ENCODE measurements at places on chromosomes 5 and 9.

GRCh38 chr5:32110111-32110696 lies 63.9 kb downstream of the GOLPH3 start:
- no peak for DNase-seq

DNA sequence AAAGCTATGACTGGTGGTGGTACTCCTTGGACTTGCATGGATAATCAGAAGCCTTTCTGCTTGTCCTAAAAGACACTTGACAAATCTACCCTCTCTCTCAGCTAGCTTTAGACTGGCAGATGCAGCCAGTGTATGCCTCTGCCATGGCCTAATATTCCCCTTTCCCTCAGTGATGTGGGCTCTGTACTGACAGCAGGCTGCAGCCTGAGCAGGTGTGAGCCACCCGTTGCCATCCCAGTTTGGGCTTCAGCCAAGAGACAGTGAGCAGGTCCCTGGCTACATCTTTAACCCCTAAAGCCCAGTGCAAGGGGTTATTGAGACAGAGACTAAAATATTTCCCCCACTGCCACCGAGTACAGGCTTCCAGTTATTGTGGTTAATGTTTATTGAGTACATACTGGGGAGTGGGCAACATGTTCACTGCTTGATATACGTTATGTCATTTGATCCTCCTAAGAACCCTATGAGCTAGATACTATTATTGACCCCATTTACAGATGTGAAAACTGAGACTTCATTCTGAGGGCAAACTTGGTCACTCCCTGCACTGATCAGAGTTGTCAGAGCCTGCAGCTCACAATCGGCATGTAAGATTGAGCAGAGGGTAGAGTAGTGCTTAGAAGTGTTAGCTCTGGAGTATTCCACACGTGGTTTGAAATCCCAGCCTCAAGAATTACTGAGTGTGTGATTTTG lies 254.2 kb downstream of the ARHGAP26 start:
- DNase-seq, result no peak

DNA sequence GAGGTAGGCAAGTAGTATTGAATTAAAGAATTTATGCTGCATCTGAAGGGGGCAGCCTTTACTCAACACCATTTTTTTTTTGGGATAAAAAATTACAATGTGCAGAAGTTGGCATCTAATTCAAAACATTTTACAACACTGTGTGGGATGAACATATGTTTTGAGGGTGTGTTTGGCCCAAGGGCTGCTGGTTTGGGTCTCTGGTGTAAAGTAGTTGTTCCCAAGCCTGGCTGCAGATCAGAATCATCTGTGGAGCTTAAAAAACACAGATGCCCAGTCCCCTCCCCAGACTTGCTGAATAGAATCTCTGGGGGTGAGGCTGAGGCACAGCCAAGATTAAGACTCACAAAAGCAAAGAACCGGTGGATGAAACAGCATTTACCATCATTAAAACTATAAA lies 33.0 kb upstream of the PDZD2 start:
- no peak for DNase-seq

DNA sequence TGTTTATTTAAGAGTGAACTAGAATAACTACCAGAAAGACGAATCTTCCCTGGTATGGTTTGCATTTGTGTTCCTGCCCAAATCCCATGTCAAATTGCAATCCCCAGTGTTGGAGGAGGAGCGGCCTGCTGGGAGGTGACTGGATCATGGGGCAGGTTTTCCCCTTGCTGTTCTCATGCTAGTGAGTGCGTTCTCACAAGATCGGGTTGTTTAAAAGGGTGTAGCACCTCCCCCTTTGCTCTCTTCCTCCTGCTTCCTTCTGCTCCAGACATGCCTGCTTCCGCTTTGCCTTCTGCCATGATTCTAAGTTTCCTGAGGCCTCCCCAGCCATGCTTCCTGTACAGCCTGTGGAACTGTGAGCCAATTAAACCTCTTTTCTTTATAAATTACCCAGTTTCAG lies 210.3 kb upstream of the TBC1D2 start:
- DNase-seq, result no peak

GRCh38 chr9:99069546-99069945 lies 35.4 kb upstream of the TGFBR1 start:
- no peak for DNase-seq

GRCh38 chr5:123540534-123540933 lies 28.6 kb downstream of the CSNK1G3 start:
- no peak for DNase-seq

- no peak for DNase-seq
Measured at GRCh38 chr9:119332522-119332921, 36.7 kb downstream of the BRINP1 start.

DNA sequence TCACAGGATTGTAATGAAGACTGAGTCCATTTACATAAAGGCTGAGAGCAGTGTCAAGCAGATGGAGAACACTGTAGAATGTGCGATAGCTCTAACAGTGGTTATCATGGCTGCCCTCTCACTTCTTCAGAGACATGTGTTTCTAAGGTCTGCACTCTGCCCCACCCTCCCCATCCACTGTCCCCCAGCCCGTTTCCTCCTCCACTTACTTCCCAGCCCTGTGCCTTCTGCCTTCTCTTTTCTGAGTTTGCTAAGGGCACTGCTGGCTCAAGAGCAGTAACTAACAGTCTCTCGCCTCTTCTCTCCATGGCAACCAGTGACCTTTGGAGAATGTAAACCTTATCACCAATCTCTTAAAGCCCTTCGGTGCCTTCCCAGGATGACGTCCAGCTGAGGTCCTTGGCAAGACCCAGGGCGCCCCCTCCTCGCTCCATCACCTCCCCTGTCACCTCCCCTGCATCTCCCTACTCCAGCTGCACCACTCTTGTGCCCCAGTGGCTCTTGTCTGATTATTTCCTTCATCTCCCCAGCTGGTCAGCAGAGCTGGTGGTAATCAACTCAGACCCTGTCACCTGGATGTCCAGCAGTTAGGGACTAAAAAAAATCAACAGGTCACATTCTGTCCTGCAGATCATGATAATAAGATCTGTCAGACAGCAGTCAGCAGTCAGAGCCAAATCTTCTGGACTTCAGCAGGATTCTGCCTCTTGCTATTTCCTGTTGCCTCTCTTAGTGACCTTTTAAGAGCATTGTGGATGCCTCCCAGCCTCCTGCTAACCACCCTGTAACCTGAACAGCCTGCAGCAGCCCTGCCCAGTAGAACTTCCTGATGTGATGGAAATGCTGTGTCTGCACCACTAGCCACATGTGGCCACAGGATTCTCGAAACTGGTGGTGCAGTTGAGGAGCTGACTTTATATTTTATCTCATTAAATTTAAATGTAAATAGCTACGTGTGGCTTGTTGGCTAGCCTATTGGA lies 9.0 kb downstream of the FXN start:
- DNase-seq, result peak; percentile 26

GRCh38 chr5:10709409-10709808 lies 51.6 kb downstream of the DAP start:
- DNase-seq, result no peak

DNA sequence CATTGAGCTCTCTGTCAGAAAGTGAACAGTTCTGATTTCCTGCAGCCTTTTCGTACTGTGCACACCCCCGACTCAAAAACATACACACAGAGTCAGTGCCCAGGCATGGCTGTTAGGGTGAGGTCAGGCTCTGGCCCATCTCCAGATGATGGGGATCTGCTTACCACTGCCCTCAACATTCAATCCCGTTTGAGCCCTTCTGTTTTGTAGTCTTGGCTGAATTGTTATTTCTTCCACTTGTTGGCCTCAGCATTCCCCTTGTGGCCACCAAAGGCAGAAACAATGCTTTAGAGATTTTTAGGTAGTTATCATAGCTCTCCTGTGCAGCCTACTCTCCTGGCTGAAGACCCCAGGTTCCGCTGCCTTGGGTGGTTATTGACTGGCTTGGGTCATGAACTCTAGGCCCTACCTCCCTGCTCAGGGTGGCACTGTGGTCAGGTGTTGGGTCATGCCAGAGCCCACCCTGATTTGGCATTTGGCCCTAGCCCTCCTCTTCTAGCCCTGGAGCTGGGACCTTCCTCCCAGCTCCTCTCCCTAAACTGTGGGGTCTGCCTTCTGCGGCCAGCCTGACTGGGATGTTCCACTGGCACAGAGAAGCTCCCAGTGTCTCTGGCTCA lies 7.8 kb upstream of the MYOZ3 start:
- no peak for DNase-seq

DNA sequence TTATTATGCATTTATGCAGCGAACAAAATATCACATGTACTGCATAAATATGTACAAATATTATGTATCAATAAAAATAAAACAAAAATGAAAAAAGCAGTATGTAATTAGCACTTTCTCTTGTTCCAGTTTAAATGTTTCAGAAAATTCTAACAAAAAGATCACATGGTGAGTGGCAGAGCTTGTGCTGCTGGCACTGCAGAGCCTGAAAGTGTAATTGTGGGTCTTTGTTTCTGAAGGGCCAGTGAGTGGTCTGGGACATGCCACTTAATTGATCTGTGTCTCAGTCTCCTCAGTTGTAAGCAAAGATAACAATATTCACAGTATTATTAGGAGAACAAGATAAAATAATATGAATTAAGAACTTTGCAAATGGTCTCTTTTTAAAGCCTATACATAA lies 39.5 kb upstream of the RAI14 start:
- no peak for DNase-seq

DNA sequence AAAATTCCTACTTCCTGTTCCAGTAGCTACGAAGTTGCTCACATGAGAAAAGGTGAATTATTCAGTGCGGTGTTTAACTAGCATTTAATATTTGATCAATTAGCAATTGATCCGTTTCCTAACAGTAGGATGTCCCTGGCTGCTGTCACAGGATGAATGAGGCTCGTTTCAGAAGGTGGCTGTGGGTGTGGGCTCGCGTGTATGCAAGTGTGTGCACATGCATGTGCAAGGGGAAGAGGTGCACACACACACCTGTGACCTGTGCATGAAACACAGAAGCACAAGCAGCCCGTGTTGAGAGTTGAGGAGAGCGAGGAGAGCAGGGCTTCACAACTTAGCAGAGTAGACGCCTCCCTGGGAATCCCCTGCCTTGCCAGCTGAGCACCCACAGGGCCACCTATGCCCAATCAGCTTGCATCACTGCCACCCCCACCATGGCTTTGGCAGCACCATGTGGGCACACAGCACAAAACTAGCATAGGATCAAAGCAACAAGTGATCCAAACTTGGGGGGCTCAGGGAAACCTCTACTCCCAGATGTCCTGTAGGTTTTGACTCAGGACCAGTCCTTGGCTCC lies 107.2 kb downstream of the C5orf15 start:
- no peak for DNase-seq

GRCh38 chr5:142250119-142250518 lies 74.7 kb downstream of the SPRY4 start:
- no peak for DNase-seq

DNA sequence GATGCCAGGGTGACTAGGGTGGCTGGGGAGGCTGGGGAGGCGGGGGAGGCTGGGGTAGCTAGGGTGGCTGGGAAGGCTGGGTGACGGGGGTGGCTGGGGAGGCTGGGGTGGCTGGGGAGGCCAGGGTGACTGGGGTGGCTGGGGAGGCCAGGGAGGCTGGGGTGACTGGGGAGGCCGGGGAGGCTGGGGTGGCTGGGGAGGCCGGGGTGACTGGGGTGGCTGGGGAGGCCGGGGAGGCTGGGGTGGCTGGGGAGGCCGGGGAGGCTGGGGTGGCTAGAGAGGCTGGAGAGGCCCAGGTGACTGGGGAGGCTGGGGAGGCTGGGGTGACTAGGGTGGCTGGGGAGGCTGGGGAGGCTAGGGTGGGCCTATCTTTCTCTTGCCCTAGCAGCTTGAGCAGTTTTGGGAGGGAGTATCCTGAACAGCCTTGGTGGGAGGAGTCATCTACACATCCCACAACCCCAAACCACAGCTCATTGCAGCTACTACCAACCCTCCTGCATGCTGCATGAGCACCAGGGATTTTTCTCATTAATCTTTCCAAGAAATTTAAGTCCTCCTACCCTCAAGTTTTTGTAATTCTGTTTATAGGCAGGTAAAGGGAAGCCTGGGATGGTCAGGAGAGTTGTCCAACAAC lies 203.2 kb upstream of the IRX1 start:
- DNase-seq, result no peak

DNA sequence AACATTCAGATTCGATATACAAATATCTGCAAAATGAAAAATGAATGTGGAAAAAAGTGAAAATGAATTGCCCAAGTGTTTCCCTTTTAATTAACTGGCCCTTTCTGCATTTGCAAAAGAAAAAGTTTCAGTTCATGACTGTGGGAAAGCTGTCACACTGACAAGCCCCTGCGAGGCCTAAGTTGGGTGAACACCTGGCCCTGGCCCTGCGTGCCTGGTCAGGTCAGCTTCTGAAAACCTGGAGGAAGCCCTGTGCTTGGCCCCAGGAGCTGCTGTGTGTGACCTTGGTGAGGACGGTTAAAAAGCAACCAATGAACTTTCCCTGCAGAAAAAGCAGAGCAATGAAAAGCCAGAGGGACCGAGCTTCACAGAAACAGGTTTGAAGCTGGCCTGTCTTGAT lies 41.0 kb upstream of the SHC3 start:
- no peak for DNase-seq

- no peak for DNase-seq
Measured at GRCh38 chr5:125829349-125829748, 593.9 kb upstream of the GRAMD2B start.
